ENCODE measurements at places on chromosomes 4 and X. TPM values are rescaled to one million over a fixed set of nuclear protein-coding genes. Genes with fewer than 3 reads are reported as not detected.

GRCh38 chr4:10123227-10124101 lies 6.9 kb upstream of the WDR1 start:
- H3K4me3 ChIP-seq: no peak overlapping the region
- no peaks in the 10 kb centered on the region for H3K36me3 ChIP-seq
- no peaks in the 10 kb centered on the region for H3K27me3 ChIP-seq
- peak overlapping the region; percentile 97 for H3K27ac ChIP-seq
- DNase-seq: peak; percentile 74

- DNase-seq: no peak
- H3K27ac ChIP-seq: no peak overlapping the region
- no peaks in the 10 kb centered on the region for H3K4me1 ChIP-seq
- H3K27me3 ChIP-seq: no peaks in the 10 kb centered on the region
- H3K36me3 ChIP-seq: no peaks in the 10 kb centered on the region
- no peak overlapping the region for H3K4me3 ChIP-seq
Measured at GRCh38 chr4:114136069-114136468, 156.6 kb upstream of the ARSJ start.

The PHF8 gene
- total RNA-seq: 19.6 TPM

- DNase-seq: no peak
- H3K36me3 ChIP-seq: no peaks in the 10 kb centered on the region
- H3K4me3 ChIP-seq: no peak overlapping the region
Measured at GRCh38 chrX:150599226-150599625, 30.8 kb downstream of the MTM1 start.

DNA sequence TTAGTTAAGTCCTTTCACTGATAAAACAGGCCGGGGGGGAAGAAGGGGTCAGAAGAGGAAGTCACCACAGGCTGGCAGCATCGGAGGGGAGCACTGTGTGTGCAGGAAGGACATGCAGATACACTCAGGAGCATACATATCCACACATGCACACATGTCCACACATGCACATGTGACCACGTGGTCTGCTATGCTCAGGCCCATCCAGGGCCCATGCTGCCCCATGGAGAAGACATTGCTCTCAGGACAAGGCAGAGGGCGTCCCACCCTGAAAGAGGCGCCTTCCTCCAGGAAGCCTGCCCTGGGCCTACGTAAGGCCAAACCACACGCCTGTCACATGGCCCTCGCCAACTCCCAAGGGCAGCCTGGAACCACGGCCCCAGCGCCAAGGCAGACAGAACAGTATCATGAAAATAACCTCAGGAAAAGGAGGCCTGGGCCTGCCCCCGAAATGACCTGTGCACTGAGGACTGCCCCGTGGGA lies 15.8 kb downstream of the WDR1 start:
- no peak for DNase-seq
- H3K36me3 ChIP-seq: no peaks in the 10 kb centered on the region
- no peaks in the 10 kb centered on the region for H3K27me3 ChIP-seq
- no peak overlapping the region for H3K27ac ChIP-seq
- H3K4me1 ChIP-seq: peaks cover 10% of the 10 kb centered on the region

GRCh38 chrX:54076903-54077302 lies 32.6 kb upstream of the PHF8 start:
- H3K27ac ChIP-seq: no peak overlapping the region
- no peaks in the 10 kb centered on the region for H3K36me3 ChIP-seq
- no peak overlapping the region for H3K4me3 ChIP-seq
- no peaks in the 10 kb centered on the region for H3K27me3 ChIP-seq
- no peaks in the 10 kb centered on the region for H3K4me1 ChIP-seq

DNA sequence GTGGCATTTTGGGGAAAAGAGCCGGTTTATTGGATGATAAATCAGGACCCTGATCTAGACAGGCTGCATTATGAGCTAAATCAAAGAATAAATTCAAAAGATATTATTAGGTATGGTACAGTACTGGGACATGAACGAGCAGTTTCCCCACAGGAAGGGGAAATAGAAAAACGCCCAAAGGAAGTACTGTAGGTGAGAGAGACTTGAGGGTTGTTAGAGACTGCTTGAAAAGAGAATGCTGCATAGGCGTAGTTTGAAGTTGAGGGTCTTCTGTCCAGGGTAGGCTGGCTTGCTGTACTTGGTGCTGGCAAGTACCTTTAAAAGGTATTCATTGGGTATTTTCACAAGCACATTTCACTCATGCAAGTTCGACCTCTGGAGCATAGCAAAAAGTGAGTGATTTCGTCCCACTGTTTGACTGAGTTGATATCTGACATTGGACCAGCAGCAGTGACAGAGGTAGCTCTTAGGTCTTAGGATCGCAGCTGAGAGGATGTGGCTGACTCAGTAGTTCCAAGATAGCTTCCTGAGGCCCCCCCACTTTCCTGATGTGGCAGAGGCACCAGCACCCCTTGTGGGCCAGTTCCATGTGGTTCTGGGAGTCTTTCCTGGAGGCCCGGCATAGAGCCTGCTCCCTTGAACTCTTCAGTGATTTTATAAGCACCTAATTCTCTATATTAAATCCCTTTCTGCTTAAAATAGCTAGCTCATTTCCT lies 64.3 kb downstream of the TMEM131L start:
- H3K4me3 ChIP-seq: no peak overlapping the region
- H3K36me3 ChIP-seq: no peaks in the 10 kb centered on the region
- no peak for DNase-seq

GRCh38 chrX:101658661-101659491 lies 774 bp downstream of the ARMCX2 start:
- H3K4me1 ChIP-seq: peaks cover 3% of the 10 kb centered on the region
- H3K27me3 ChIP-seq: no peaks in the 10 kb centered on the region
- H3K4me3 ChIP-seq: peak overlapping the region; percentile 69
- H3K36me3 ChIP-seq: no peaks in the 10 kb centered on the region

DNA sequence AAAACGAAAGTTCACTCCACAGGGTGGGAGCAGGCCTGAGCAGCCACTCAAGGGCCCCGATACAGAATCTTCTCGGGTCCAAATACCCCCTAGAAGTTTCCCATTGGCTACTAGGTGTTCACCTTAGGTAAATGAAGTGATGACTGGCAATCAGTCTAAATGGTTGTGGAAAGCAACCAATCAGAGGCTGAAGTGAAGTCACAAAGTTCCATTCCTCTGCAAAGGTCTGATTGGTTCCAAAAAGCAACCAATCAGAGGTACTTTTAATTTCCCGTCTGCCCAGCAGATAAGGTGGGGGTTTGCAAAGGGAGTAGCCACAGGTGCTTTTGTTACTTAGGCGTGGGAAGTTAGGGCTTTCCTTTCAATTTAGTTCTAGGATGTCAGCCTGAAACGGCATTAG lies 58.2 kb upstream of the NKAP start:
- H3K4me1 ChIP-seq: no peaks in the 10 kb centered on the region
- H3K4me3 ChIP-seq: no peak overlapping the region
- H3K27ac ChIP-seq: no peak overlapping the region
- peaks cover 57% of the 10 kb centered on the region for H3K27me3 ChIP-seq

DNA sequence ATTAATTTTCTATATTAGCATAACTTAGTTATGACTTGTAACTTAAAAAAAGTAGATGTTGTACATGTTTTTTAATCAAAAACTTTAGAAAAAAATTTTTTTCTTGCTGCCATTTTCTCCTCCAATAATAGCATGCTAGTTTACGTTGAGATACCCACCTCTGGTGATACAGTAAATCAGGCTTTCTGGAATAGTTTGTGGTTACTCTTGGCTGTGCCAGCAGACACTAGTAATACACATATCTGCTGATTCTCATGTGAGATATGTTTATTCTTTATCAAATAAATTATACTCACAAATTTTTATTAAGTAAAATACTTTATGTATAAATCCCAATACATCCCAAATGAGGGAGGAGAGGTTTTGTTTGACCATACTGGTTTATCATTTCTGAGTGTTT lies 117.3 kb downstream of the KLHL8 start:
- H3K4me3 ChIP-seq: no peak overlapping the region
- no peak for DNase-seq
- peaks cover 33% of the 10 kb centered on the region for H3K4me1 ChIP-seq
- no peaks in the 10 kb centered on the region for H3K27me3 ChIP-seq

- H3K36me3 ChIP-seq: no peaks in the 10 kb centered on the region
- no peaks in the 10 kb centered on the region for H3K4me1 ChIP-seq
- H3K4me3 ChIP-seq: no peak overlapping the region
- H3K27ac ChIP-seq: no peak overlapping the region
Measured at GRCh38 chr4:142883040-142883832, 37.1 kb upstream of the INPP4B start.

The DUSP21 gene
- total RNA-seq: not detected

The ETNPPL gene
- 2.4 TPM for total RNA-seq

- H3K4me1 ChIP-seq: peaks cover 16% of the 10 kb centered on the region
- peak within 1 kb of the TSS; percentile 96 for H3K27ac ChIP-seq
- no peaks in the 10 kb centered on the region for H3K27me3 ChIP-seq
- H3K4me3 ChIP-seq: peak within 1 kb of the TSS; percentile 72
Measured at GRCh38 chr4:145618932-145619638, at the start of gene MMAA. Gene MMAA (plus strand): TSS chr4:145619385. CDS start chr4:145639140, 19,755 bp downstream.

The CLDN34 gene
- total RNA-seq: not detected

The OSTC gene
- 422 TPM for total RNA-seq

The MRPL1 gene
- 32.3 TPM for total RNA-seq

GRCh38 chr4:137644201-137644600 lies 111.9 kb upstream of the PCDH18 start:
- H3K4me3 ChIP-seq: no peak overlapping the region
- H3K4me1 ChIP-seq: no peaks in the 10 kb centered on the region
- H3K36me3 ChIP-seq: no peaks in the 10 kb centered on the region

DNA sequence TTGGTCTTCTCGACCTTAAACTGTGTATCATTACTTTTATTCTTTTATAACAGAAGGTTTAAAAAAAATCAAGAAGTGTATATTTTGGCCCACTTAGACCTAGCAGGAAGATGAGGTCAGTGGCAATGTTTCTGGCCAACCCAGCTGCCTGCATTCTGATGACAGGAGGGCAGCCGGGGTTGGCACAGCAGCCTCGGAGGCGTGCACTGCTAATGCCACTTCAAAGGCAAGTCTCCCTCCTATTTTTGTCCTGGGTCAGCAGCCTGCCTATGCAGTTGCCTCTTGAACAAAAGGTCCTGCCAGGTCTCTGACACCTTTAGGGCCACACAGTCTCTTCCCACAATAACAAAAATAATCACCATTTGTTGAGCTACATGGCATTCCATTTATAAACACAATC lies 89.4 kb upstream of the MYOZ2 start:
- H3K4me1 ChIP-seq: peaks cover 21% of the 10 kb centered on the region
- H3K4me3 ChIP-seq: no peak overlapping the region
- H3K27ac ChIP-seq: no peak overlapping the region
- no peaks in the 10 kb centered on the region for H3K27me3 ChIP-seq
- no peak for DNase-seq
- H3K36me3 ChIP-seq: no peaks in the 10 kb centered on the region

The CNKSR2 gene
- 10.3 TPM for total RNA-seq

- no peaks in the 10 kb centered on the region for H3K36me3 ChIP-seq
- no peak overlapping the region for H3K27ac ChIP-seq
- no peaks in the 10 kb centered on the region for H3K4me1 ChIP-seq
- H3K4me3 ChIP-seq: no peak overlapping the region
- no peak for DNase-seq
- no peaks in the 10 kb centered on the region for H3K27me3 ChIP-seq
Measured at GRCh38 chr4:30182786-30183185, 537.4 kb upstream of the PCDH7 start.

DNA sequence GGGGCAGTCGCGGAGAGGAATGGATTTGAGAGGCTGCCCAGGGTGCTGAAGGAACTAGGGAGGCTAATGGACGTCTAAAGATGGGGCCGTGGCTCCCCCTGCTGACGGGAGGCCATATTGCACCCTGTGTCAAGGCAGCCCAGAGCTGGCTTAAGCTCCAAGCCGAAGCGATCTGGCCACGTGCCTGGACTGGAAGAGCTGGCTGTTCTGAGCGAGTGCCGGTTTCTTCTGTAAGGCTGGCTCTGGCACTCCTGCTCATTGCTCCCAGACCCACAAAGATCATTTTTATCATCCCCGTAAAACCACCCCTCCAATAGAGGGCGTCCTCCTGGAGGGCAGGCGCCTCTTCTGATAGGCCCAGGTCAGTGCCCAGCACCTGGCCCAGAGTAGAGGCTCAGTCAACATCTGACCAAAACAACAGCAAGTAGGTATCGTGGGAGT lies 5.6 kb downstream of the PNCK start:
- no peaks in the 10 kb centered on the region for H3K4me1 ChIP-seq
- no peak overlapping the region for H3K27ac ChIP-seq
- H3K27me3 ChIP-seq: no peaks in the 10 kb centered on the region
- no peak overlapping the region for H3K4me3 ChIP-seq
- peak; percentile 91 for DNase-seq
- no peaks in the 10 kb centered on the region for H3K36me3 ChIP-seq

DNA sequence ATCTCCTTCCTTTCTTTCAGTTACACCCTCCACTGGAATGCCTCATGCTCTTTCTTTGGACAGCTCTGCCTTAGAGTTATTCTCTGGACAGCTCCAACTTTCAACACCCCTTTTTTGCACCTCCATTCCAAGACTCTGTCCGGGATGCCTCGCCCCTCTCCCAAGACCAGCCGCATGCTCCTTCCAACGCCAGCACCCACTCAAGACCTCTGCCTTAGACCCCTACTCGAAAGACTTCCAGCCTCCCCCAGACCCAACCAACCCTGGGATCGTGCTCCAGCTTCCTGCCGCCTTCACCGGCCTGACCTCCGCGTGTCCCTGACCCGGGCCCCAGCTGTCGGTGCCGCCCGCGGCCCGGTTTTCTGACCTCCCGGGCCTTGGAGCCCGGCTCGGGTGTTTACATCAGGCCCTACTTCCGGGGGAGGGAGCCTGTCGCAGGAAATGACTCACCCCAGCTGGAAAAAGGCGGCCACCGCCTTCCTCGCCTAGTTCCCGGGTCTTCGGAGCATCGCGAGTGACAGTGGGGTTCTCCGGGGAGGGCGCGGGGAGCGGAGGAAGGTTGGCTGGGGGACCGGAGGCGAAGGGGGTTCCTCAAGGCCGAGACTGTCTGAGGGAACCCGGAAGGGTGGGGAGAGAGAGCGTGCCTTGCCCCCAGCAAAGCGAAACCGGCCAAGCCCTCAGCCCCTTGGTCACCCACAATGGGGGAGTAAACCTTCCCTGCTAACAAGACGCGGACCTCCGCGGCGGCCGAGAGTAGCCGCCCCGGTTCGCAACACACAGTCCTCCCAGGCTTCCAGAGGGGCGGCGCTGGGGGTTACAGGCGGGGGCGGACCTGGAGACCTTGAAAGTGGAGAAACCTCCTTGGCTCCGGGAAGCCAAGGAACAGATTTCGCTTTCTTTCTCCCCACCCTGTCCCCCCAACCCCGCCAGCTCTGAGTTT lies at the start of gene WDR45:
TSS of gene WDR45 (minus strand) at position 399 of the 940 bp plus-strand sequence. CDS start 1,792 bp downstream, outside the sequence.
- no peaks in the 10 kb centered on the region for H3K36me3 ChIP-seq
- DNase-seq: peak; percentile 79
- no peaks in the 10 kb centered on the region for H3K4me1 ChIP-seq
- H3K27ac ChIP-seq: peak within 1 kb of the TSS; percentile 93
- peak within 1 kb of the TSS; percentile 76 for H3K4me3 ChIP-seq

GRCh38 chrX:26558719-26559386 lies 342.9 kb downstream of the MAGEB5 start:
- no peak for DNase-seq
- no peak overlapping the region for H3K4me3 ChIP-seq
- H3K4me1 ChIP-seq: no peaks in the 10 kb centered on the region
- H3K36me3 ChIP-seq: no peaks in the 10 kb centered on the region
- H3K27ac ChIP-seq: no peak overlapping the region
- no peaks in the 10 kb centered on the region for H3K27me3 ChIP-seq

DNA sequence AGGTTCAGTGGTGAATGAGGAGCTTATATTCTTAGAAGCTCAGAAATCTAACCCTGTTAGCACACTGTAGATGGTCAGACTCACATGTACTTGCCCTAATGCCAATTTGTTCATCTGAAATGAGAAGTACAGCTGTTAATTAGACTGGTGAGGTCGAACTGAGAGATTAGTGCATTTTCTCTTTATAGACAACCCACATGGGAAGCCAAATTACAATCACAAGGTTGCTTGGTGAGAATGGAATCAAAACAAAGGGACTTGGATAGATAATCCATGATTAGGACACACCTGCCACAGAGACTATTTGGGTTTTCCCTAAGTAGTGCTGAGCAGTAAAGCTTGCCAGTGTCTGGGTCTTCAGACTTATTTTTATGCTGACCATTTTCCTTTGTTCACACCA lies 88.3 kb downstream of the POLA1 start:
- no peaks in the 10 kb centered on the region for H3K27me3 ChIP-seq
- no peaks in the 10 kb centered on the region for H3K36me3 ChIP-seq
- H3K4me1 ChIP-seq: no peaks in the 10 kb centered on the region
- DNase-seq: no peak

Measured in hepatocyte (in vitro differentiated cells).